ENCODE measurements at places on chromosomes 3 and 15. TPM values are rescaled to one million over a fixed set of nuclear protein-coding genes. Genes with fewer than 3 reads are reported as not detected.

The MNS1 gene
- 2.5 TPM for total RNA-seq

The ZNF80 gene
- total RNA-seq, result 0.06 TPM

The HYAL2 gene
- 128 TPM for total RNA-seq

The RBP2 gene
- total RNA-seq, result not detected

The CYP8B1 gene
- 0.35 TPM for total RNA-seq

The LNP1 gene
- total RNA-seq, result 5.1 TPM

The CFAP92 gene
- 0.70 TPM for total RNA-seq

The ANP32A gene
- total RNA-seq, result 89.6 TPM

The IQCH gene
- 4.8 TPM for total RNA-seq
